ENCODE measurements at places on chromosomes 5 and 9.

DNA sequence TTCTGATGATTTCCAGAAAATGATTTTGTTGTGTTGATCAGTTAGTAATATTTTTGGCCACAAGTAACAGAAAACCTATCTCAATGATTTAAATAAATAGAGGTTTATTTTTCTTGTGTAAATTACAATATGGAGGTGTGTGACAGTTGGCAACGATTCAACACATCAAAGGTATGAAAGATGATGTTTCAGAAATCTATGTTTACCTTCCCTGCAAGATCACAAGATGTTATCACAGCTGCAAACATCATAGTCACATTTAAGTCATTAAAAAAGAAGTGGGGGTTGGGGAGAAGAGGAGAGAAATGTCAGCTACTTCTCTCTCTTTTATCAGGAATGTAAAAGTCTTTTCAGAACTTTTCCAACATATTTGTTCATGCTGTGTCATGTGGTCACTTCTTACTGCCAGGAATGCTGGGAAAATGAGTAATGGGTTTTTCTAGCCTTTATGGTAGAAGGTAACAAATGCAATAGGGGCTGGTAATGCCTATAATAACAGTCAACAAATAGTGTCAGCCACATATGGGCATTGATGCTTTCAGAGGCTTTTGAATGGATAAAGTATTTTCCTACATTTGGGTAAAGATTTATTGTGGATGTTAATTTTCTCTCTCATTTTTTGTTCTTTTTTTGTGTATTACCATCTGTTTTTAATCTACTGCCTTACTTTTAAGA is 742.7 kb downstream of the TLE1 start:
- no peak for DNase-seq

DNA sequence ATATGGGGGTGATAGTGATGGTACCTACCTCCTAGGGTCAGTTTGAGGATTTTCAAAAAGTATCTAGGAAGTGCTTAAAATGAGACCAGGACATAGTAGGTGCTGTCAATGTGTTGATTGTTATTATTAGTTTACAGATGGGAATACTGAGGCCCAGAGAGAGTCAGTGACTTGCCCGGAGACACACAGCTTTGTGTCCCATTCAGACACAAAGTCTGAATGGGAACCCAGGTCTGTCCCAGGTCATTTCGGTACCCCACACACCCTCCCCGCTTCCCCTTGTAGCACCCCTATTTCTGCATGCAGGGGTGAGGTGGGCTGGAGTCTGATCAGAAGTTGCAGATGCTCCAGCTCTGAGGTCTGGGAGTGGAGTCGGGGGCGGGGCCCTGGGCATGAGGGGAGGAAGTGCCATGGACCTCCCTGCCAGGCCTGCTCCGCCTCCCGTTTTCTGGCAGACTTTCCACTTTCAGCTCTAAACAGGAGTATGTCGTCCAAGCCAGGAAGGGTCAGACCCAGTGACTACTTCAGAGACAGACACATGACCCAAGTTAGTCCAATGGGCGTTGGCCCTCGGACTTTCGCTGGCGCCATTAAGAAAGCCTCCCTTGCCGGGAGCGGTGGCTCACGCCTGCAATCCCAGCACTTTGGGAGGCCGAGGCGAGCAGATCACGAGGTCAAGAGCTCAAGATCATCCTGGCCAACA is 3.2 kb upstream of the DBN1 start:
- no peak for DNase-seq

- DNase-seq, result no peak
These were observed at the start of gene EGFLAM for GRCh38 chr5:38258319-38259061. TSS of gene EGFLAM (plus strand) at chr5:38258559. CDS start at chr5:38258755, 196 bp downstream.

- DNase-seq, result no peak
These were observed 84.4 kb downstream of the ZSWIM6 start for GRCh38 chr5:61416420-61416819.

- peak; percentile 32 for DNase-seq
These were observed 28.9 kb downstream of the HABP4 start for GRCh38 chr9:96478829-96479371.

- no peak for DNase-seq
These were observed 342.2 kb upstream of the RFX3 start for GRCh38 chr9:3868012-3868411.
